ENCODE measurements at places on chromosomes 2 and 18.

GRCh38 chr2:97761192-97761591 is 47.8 kb downstream of the ZAP70 start:
- no peak for DNase-seq

DNA sequence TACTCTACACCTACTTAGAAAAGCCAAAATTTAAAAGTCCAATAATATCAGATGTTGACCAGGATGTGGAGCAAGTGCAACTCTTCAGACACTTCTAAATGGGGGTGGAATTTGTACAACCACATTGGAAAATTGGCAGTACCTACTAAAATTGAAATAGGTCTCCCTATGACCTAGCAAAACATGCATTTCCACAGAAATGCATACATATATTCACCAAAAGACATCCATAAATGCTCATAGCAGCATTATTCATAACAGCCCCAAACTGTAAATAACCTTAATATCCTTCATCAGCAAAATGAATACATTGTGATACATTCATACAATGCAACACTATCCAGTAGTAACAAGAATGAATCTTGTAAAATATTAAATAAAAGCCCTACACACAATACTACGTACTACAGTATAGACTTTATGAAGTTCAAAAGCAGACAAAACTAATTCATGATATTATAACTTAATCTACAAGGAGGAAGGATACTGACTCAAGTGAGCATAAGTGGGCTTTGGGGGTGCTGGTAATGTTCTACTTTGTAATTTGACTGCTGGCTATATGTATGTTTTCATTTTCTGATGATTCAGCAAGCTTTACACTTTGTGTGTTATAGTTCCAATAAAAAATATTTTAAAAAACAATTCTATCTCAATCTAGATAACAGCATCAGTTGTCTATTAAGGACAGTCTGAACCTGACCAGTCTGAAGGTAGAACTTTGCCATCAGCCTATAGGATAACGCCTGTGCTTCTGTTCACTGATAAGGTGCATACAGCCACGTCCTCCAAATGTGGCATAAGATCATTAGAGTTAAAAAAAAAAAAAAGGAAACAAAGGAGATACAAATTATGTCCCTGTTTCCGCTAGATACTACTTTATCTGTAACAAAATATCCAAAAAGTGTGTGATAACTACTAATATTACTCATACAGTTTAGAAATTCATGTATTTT is 6.6 kb upstream of the TNFRSF11A start:
- DNase-seq, result no peak

DNA sequence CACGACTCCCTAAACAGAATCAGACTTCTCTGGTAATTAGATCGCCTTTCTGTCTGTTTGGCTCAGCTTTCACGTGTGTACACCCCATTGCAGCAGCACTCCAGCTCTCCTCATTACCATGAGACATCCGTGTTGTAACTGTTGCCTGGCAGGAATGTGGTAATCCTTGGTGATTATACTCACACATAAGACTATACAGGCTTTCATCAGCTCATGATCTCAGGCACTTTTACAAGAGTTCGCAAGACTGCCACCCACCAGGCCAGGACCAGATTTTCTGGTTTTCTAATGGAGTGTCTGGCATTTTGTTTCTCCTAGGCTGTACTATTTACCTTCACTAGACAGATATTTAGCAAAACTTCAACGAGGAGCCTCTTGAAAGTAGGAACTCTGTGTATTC is 50.2 kb downstream of the ACVR1 start:
- DNase-seq, result no peak

GRCh38 chr18:75500545-75500944 is 73.0 kb upstream of the SMIM21 start:
- no peak for DNase-seq

DNA sequence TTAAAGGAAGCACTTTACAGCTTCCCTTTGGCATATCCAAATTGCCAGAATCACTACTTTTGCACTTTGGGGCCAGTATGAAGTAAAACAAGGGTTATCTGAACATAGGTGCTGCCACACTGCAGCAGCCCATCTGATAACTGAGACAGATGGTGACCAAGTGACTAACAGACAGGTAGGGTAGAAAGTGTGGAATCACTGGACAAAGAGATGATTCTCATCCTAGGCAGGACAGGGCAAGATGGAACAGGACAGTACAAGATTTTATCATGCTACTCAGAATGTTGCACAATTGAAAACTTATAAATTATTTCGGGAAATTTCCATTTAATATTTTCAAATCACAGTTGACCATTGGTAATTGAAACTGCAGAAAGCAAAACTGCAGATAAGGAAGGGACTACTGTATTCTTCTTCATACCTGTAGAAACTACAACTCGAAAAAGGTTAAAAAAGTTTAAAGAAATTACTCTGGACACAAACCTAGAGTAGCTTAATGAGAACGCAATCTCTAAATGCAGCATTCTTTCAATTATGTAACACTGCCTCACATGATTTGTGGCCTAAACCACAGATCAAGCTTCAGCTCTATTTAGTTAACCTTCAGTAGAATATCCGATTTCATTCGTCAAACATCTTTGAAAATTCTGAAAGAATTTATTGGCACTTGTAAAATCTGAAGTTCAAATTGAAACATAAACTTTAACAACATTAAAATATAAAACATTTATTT is 31.4 kb downstream of the HEATR5B start:
- DNase-seq, result no peak

All from NCI-H774 (cell line).